ENCODE measurements at places on chromosomes 6 and 20.

GRCh38 chr20:32352121-32352720 is 5.9 kb upstream of the ASXL1 start:
- no peak for DNase-seq

DNA sequence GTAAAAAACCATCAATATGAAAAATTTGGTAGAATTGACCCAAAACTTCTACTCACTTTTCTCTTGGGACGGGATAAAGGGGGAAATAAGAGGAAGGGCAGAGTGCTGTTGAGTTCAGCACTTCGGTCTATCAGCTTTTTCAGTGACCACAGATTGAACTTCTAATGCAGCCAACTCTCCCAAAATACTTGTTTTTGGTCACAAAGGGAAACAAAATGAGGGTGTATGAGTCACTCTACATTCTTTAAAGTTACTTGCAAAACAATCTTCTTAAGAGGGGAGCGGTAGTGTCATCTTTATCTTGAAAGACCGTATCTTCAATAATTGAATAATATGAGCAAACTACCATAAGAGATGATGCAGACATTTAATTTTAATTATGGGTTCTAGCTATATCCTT is 661.3 kb downstream of the CD109 start:
- DNase-seq: no peak

DNA sequence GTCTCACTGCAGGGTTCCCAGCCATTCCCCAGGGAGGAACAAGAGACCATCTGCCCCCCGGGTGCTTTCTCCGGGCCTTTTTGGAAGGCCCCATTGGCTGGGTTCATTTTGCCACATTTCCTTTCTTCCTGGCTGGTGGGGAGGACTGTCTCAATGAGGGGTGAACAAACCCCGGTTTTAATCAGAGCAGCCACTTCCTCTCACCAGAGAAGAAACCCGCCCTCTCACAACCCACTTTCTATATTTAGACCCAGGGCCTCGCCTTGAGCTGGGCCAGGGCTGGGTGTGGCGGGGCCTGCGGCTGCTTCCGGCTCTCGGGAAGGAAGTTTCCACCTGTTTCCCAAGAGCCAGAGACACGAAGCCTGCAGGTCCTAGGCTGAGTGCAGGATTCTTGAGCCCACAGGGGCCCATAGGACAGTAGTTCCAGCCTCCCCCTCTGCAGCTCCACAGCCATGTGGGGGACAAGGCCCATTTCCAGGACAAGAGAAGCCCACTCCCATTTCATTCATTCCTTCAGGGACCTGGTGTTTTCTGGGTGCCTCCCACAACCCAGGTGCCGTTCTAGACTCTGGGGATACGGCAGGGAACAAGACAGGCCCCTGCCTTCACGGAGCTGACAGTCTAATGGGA is 41.8 kb downstream of the RBM38 start:
- DNase-seq: peak; percentile 88

DNA sequence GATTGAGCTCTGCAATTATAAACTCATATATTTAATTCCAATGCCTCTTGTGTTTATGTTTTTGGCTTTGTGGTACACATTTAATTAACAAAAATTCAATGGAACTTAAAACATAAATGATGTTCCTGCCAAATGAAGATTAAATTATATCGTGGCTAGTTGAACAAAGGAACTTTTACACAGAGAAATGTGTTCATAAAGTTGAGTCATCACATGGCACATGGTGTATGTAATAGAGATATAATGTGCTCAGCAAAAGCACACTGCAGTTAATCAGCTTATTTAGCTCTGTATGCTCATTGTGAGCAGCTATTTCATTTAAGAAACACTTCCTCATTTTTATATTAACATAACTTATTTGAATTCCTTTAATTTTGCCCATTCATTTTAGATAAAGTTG is 1295.6 kb upstream of the CITED2 start:
- DNase-seq: no peak

- peak; percentile 46 for DNase-seq
These were observed 47.2 kb upstream of the FLRT3 start for GRCh38 chr20:14384416-14385175.

DNA sequence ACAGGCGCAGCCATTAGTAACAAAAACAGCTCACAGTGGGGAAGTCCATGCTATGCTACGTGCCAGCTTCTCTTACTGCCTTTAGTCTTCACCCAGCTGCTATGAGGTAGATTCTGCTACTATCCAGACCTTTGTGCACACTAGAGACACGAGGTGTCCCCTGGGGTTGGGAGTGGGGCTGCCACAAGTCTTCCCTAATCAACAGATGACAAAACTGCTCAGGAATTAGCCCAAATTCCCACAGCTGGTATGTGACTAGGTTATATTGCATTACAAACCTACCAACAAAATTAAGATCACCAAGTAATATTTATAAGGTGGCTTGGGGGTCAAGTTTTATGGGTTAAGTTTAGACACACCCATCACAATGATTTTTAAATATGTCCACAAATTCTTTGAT is 63.3 kb downstream of the PSMB1 start:
- no peak for DNase-seq

DNA sequence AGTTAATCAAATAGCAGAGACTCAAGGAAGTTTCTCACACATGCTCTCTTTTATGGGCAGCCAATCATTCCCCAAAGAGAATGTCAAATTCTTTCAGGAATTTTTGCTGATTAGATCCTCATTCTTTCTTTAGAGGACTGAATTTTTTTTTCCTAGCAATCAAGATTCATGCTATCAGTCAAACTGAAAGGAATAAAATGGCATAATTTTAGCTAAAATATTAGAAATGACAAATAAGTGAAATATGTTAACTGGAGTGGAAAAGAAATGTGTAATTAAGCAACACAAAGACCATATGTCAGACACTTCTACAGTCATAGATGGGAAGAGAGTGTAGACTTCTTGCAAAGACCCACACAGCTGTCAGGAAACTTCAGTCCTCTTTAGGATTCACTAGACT is 242.3 kb upstream of the RNF217 start:
- no peak for DNase-seq

- peak; percentile 31 for DNase-seq
These were observed 28.5 kb downstream of the KDM1B start for GRCh38 chr6:18183766-18184165.

DNA sequence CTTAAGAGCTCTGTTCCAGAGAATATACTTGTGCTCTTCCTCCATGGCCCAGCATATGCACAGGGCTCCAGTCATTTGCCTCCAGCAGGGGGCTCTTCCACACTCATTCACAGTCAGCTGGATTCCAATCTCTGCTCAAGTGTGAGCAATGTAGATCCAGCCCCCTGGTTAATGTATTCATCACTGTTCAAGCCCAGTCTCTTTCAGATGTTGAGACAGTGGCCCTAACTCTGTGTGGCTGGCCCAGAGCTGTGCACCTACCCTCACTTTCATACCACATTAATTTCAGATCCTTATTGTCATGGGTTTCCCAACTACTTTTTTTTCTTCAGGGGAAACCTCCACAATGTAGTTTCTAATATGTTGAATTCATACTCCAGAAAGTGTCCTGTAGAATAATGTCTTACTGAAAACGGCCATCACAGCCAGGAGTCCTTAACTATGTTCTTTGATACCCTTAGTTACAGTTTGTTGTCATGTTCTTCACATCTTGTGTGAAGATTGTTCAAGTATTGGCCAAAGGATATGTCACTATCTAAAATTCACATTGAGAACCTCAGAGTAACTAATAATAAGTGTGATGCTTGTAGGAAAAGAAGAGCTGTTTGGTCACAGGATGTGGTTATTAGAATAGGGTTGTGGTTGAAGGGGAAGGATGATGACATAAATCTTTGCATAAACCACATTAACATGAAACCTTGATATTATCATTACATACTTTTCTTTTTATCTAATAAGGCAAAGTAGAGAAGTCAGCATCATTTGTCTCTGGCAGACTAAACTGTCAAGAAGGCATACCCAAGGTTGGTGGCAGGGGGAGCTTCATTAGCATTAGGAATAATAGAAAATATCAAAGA is 14.4 kb upstream of the HLA-DQA1 start:
- peak; percentile 56 for DNase-seq

DNA sequence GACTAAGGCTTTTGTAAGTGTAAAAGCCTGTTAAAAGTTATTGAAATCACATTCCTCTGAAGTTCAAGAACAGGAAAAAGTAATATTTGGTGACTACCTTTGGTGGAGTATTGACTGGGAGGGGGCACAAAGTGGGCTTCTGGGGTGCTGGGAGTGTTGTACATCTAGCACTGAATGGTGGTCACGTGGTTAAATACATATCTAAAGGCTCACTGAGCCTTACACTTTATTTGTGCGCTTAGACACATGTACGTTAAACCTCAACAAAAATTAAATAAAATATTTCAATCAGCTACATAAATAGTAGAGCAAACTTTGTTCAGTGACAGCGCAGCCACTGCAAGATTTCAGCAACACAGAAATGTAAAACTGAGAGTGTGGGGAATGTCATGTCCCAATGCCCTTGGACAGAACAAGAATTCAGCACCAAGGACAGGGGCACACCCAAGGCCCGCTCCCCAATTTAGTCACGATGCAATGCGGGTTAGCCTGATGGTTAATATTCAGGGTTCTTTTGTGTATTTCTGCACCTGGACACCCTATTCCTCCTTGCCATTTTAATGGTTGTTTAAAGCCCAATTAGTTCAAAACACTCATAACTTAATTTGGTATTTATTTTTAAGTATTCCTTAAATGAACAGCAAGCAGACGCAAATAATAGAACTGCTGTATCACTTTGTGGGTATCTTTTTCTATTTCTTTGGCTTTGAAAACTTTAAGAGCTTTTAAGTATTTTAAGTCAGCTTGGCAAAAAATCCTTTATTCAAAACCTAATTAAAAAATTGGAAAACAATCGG is 37.4 kb downstream of the ANGPT4 start:
- DNase-seq: no peak

- no peak for DNase-seq
These were observed 7.4 kb downstream of the FKBP5 start for GRCh38 chr6:35681298-35681697.

- no peak for DNase-seq
These were observed 93.6 kb upstream of the FAM184A start for GRCh38 chr6:119171864-119172588.

DNA sequence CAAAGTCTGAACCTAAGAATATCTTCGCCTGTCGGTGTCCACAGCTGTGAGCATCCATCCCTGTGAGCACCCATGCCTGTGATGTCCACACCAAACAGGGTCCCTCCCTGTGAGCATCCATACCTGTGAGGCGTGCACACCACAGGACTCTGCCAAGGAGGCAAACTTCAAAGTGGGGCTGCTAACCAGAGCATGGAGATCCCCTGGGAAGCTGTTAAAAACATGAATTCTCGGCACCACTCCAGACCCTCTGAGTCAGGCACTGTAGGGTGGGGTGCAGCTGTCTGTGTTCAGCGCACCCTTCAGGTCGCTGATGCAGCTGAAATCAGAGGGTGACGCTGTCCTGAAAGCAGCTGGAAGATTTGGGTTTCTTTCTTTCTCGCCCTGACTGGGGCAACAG is 85.4 kb upstream of the NXT1 start:
- DNase-seq: no peak

- DNase-seq: no peak
These were observed 161.3 kb upstream of the PHACTR1 start for GRCh38 chr6:12555267-12555666.

Measured in stomach (tissue), 19 donors.